ENCODE measurements at places on chromosomes 2 and 18.

- DNase-seq, result no peak
Observed at GRCh38 chr18:41165625-41166024, 789.4 kb upstream of the PIK3C3 start.

GRCh38 chr2:105537920-105538319 is 139.1 kb upstream of the FHL2 start:
- no peak for DNase-seq

DNA sequence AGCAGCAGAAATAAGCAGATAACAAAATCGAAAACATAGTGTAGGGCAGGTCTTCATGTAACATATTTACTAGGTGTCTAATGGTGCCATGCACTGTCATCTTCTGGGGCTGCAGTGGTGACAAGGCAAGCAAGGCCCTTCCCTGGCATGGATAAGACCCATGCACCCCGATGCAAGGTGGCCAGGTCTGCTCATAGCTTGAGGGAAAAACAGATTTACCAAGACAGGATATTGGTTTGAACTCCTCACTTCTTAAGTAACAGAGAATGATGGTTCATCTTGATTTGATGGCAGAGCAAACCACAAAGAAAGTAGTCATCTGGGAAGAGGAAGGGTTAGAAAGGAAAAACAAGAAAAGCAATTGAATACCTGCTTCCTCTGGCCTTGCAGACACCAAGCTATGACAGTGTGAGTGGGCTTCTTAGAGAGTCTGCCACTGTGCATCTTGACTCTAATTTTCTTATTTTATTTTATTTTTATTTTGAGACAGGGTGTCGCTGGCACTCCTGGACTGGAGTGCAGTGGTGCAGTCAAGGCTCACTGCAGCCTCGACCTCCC is 35.8 kb upstream of the EML6 start:
- no peak for DNase-seq

GRCh38 chr2:69046221-69046662 is 33.3 kb downstream of the ANTXR1 start:
- DNase-seq, result no peak

DNA sequence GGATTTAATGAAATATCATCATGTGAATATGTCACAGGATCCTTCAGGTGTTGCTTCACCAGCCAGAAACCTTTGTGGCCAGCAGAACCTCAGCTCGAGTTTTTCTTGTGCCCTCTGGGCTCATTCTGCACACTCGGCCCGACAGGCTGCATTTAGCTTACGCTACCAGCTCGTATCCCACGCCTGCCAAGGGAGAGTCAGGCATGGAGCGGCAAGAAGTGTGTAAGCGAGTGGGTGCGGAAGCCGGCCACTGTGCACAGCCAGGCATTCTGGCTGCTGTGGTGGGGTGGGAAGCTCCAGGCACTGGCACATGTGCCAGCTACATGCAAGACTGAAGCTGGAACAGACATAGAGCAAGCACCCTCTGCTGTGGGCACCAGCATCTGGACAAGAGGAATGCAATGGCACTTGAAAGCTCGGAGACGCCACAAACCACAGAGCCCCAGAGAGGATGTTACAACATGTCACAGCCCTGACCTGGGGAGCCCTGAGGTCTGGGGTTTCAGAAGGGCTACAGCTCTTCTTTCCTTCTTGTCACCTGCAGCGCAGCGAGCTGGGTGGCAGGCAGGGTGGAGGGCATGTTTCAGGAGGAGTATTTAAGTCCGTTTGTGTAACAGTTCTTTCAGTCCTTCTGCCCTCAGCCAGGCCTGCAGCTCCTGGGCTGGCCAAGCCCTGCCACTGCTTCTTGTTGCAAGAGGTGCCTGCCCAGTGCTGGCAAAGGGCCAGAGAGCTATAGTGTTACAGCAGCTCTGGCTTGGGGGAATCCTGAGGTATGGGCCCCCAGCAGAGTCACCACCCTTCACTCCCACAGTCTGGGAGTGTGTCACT is 257.3 kb upstream of the HNMT start:
- no peak for DNase-seq

GRCh38 chr2:142935563-142936089 is 58.2 kb downstream of the KYNU start:
- no peak for DNase-seq

DNA sequence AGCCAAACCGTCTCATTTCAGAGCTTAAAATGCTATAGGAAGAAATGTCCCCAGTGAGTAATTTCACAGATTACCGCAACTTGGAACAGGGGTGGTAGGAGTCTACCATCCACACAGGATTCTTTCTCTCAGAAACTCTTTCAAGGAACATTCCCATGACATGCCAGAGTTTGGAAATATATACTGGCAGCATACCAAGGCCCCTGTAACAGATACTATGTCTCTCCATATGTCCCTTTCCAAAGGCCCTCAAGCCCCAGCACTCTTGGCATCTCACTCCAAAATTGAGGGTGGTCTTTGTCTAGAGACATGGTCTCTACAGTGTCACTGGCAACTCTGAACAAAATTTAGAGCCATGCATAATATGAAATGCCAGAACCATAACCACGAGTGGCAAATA is 11.0 kb downstream of the FIGLA start:
- no peak for DNase-seq

DNA sequence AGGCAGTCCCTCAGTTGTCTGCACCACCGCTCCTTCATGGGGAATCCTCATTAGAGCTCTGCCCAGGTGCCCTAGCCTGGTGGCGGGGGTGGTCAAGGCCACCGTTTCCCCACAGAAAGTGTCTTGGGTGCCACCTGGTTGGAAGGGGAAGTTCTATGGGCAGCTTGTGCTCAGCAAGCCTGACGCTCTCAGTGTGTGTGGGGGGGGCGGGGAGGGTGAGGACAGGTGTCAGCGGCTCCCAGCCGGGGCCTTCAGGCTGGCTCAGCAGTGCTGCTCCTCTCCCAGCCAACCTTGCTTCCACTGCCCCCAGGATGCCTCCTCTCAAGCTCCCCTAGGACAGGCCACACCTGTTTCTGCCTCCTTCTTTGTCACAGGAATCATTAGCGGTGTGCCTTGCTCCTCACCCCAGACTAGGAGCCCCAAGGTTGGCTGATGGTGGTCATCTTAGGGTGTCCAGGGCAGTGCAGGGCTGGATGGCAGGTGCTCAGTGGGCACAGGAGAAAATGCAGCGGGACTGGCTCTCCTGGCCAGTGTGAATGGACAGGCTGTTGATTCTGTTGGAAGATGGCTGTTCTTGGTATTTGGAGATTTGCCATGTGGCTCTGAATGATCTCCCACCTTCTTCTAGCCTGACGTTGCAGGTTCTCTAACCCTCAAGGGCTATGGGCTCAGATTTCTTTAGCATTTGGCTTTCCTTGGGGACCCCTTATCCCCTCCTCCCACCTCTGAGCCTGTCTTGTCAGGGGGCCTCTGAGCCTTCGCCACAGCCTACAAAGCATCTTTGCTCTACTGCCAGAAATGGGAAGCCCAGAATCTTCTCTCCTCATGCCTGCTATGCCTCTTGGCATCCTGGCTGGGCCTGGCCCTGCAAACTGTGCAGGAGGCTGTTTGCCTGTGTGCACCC is 185.8 kb upstream of the HS6ST1 start:
- DNase-seq, result no peak

GRCh38 chr2:237125967-237126366 is 40.3 kb downstream of the COPS8 start:
- DNase-seq, result no peak

DNA sequence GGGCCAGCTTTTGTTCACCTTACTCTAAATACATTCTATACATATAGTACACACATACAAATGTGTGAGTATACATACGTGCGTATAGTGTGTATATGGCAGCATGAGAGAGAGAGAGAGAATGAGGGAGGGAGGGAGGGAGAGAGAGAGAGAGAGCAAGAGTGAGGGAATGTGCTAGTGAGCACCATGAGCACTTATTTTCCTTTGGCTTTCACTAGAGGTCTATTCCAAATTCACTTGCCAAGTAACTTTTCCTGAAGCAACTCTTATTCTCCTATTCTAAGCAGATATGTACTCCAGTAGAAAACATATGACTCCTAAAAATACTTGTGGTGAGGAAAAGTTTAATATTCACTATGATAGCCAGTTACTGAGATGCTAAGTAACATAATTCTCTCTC is 85.7 kb downstream of the COBLL1 start:
- no peak for DNase-seq

- no peak for DNase-seq
Observed at GRCh38 chr2:211901226-211901846, 637.3 kb downstream of the ERBB4 start.

GRCh38 chr2:43082111-43082894 is 144.1 kb downstream of the ZFP36L2 start:
- DNase-seq, result no peak

GRCh38 chr2:128835342-128835855 is 516.7 kb upstream of the HS6ST1 start:
- no peak for DNase-seq

GRCh38 chr2:10584843-10585475 is 104.8 kb downstream of the NOL10 start:
- no peak for DNase-seq

GRCh38 chr18:39681061-39681460 is 2115.5 kb upstream of the CELF4 start:
- no peak for DNase-seq

- DNase-seq, result no peak
Observed at GRCh38 chr2:66434679-66435548, at the start of gene MEIS1. MEIS1 (plus strand) TSS chr2:66435125; CDS start chr2:66435857, 732 bp downstream.

GRCh38 chr2:162244541-162245031 is 1.3 kb upstream of the FAP start:
- DNase-seq, result no peak

GRCh38 chr18:68665628-68666027 is 49.3 kb downstream of the TMX3 start:
- DNase-seq, result no peak

- DNase-seq, result no peak
Observed at GRCh38 chr2:237882510-237883481, 23.4 kb downstream of the RAMP1 start.

DNA sequence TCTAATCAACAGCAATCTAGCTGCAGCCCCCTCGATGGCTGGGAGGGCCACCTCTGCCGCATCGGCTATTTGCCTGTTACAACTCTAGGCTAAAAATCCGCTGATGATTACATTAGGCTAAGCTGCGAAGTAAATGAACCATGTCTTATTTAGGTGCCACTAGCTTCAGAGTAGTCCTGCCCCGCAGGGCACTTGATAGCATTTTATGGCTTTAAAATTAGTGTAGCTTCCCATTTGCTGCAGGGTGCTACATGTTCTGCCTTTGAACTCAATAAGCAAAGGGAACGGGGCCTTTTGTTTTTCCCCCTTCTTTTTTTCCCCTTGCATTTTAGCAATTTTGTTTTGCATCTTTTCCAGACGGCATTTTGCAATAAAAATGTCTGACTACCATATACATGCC is 270.2 kb downstream of the GBX2 start:
- no peak for DNase-seq

DNA sequence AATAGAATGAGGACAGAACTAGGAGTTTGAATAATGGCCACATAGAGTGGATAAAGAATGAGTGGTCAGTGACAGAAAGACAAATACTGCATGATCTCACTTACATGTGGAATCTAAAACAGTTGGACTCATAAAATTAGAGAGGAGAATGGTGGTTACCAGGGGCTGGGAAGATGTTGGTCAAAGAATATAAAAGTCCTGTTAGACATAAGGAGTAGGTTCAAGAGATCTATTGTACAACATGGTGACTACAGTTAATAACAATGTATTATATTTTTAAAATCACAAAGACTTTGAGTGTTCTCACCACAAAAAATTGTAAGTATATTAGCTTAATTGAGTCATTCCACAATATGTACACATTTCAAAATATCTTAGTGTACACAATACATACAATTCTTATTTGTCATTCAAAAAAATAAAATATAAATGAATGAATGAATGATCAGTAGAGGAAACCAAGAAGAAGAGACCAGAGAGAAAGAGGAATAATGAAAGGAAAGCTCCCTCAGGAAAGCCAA is 177.9 kb upstream of the VRK2 start:
- DNase-seq, result no peak

DNA sequence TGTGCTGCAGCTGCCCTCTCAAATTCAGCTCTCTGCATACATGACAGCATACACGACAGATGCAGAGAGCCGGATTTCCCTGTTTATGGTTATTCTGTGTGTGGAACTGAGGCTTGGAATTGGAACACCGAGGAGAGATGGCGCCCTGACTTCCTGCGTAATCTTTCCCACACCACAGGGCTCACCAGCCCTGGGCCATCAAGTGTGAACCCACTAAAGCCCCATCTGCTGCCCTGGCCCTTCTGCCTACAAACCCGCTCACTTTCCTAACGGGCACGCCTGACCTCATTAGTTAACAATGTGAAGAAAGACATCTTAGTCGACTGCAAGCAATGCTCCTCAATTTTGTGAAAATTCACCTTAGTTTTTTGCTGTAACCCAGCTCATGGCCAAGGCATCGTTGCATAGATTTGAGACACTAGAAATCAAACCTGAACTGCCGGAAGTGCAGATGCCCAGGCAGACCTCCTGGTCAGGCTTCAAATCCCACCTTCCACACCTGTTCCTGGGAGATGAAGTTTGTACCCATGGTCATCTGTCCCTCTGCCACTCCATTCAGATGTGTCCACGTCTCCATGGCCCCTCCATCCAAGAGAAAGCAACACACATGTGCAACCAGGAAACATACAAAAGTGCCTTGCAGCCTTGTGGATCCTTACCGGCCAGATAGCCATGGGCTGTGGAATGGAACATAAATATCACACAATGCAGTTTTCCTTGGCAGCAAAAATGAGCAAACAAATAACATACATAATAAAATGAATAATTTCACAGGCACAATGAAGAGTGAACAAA is 5.0 kb upstream of the CIDEA start:
- no peak for DNase-seq

Data from T-helper 22 cell (primary cell).